Activated naive CD8-positive, alpha-beta T cell treated with anti-CD3 and anti-CD28 coated beads, Interleukin-2, amount 10 ng/mL, durations not matched to agents 7 days and 5 days (primary cell): ENCODE measurements at places on chromosomes 16 and 17. TPM values are rescaled to one million over a fixed set of nuclear protein-coding genes. Genes with fewer than 3 reads are reported as not detected.

GRCh38 chr17:54920819-54921218, 20.2 kb downstream of the TOM1L1 start:
- H3K27ac ChIP-seq, result no peak overlapping the region
- no peaks in the 10 kb centered on the region for H3K4me1 ChIP-seq
- DNase-seq, result no peak
- no peak overlapping the region for H3K4me3 ChIP-seq

DNA sequence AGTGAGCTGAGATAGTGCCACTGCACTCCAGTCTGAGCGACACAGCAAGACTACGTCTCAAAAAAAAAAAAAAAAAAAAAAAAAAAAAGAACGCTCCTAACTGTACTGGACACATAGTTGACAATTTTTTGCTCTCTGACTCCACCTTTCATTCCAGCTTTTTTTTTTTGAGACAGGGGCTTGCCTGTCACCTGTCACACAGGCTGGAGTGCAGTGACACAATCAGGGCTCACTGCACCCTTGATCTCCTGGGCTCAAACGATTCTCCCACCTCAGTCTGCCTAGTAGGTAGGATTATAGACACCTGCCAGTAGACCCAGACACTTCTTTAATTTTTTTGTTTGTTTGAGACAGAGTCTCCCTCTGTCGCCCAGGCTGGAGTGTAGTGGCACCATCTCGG, 2.6 kb upstream of the CRLF3 start:
- no peak for DNase-seq
- H3K27ac ChIP-seq, result no peak overlapping the region
- H3K4me3 ChIP-seq, result no peak overlapping the region
- H3K4me1 ChIP-seq, result peaks cover 16% of the 10 kb centered on the region

DNA sequence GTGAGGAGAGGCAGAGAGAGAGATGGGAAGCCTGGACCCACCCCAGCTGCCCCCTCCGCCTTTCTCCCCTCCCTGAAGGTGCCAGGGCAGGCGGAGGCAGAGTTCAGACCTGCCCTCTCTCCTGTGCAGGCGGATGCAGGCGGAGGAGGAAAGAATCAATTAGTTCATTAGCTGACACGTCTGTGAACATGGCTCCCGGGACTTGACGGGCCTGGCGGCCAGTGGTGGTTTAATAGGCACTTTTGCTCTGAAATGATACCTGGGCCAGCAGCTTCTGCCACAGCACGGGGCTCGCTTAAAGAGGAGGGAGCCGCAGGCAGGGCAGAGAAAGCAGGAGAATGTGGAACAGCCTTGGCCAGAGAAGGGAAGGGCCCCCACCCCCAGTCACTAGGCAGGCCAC, 98.1 kb downstream of the SDK2 start:
- H3K36me3 ChIP-seq, result peaks cover 2% of the 10 kb centered on the region
- peaks cover 16% of the 10 kb centered on the region for H3K4me1 ChIP-seq
- no peak overlapping the region for H3K4me3 ChIP-seq
- H3K27ac ChIP-seq, result no peak overlapping the region
- DNase-seq, result no peak

DNA sequence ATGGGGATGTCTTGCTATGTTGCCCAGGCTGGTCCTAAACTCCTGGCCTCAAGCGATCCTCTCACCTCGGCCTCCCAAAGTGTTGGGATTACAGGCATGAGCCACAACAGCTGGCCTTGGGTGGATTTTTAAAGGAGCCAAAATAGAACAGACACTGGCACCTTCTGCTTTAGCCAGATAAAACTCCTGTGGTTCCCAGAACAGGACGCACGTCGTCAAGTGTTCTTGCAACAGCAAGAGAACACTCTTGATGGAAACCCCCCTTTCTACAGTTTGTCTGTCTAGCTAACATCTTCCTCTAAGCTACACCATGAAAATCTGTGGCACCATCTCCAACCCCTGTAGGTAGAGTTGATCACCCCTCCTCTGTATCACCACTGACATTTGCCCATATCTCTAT, 122.6 kb downstream of the NPIPB5 start:
- no peaks in the 10 kb centered on the region for H3K4me1 ChIP-seq
- peaks cover 13% of the 10 kb centered on the region for H3K27me3 ChIP-seq
- no peak overlapping the region for H3K27ac ChIP-seq
- DNase-seq, result no peak
- H3K36me3 ChIP-seq, result no peaks in the 10 kb centered on the region

- H3K27me3 ChIP-seq, result peaks cover 26% of the 10 kb centered on the region
- H3K4me3 ChIP-seq, result no peak overlapping the region
- no peak for DNase-seq
These were observed 16.6 kb upstream of the PYY start for GRCh38 chr17:43970366-43970765.

ADAD2 gene
- not detected for total RNA-seq
